Liver (tissue), 10 donors: ENCODE measurements at places on chromosomes 1 and 21. TPM values are rescaled to one million over a fixed set of nuclear protein-coding genes. Genes with fewer than 3 reads are reported as not detected.

DNA sequence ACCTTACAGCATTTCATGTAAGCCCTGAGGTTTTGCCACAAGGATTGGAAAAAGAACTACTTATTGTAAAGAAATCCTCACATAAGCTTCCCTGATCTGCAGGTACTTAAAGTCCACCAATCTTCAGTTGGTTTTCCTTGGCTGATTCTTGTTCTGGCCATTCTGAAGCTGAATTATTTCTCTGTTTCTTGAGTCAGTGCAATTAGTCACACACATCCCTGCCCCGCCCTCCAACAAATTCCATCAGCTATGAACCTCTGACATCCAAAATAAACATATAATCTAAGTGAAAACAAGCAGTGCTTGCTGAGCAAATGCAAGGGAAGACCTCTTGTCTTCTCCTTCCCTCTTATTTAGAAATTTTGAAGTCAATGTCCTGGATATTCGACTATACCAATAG is 8.2 kb upstream of the FNDC7 start:
- H3K36me3 ChIP-seq: peaks cover 8% of the 10 kb centered on the region
- H3K4me3 ChIP-seq: no peak overlapping the region
- no peaks in the 10 kb centered on the region for H3K27me3 ChIP-seq
- H3K27ac ChIP-seq: no peak overlapping the region
- no peaks in the 10 kb centered on the region for H3K4me1 ChIP-seq

- no peak overlapping the region for H3K4me3 ChIP-seq
- H3K27me3 ChIP-seq: no peaks in the 10 kb centered on the region
- DNase-seq: no peak
- H3K36me3 ChIP-seq: no peaks in the 10 kb centered on the region
- no peak overlapping the region for H3K27ac ChIP-seq
Measured at GRCh38 chr1:177620636-177621190, 349.1 kb downstream of the SEC16B start.

DNA sequence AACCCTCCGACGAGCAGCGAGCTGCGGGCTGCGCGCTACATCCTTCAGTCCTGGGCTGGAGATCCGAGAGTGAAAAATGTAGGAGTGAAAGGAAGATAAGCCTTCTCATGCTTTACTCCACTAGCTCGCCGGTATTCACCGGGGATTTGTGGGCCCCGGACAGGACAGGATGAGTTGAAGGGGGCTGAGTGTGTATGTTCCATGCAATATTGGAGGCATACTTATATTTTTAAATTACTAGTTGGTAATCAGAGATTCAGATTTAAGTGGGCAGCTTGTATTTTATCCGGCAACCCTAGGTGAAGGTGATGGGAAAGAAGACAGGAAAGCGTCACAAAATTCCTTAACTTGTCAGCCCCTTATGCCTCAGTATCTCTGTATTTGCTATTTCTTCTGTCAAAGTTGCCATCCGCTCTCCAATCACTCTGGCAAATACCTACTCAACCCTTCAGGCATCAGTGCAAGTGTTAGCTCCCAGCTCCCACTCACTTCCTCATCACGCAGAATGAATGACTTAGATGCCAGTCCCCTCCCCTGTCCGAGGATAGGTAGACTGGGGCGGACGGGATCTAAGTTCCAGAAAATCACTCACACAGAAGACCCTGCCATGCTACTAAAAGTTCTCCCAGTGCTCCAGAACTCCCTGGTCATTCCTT is 503 bp upstream of the PIGM start:
- peaks cover 1% of the 10 kb centered on the region for H3K4me1 ChIP-seq
- peak overlapping the region; percentile 96 for H3K4me3 ChIP-seq
- no peaks in the 10 kb centered on the region for H3K27me3 ChIP-seq
- no peak for DNase-seq

GRCh38 chr1:207919523-207920170 is 8.7 kb upstream of the CD34 start:
- H3K36me3 ChIP-seq: no peaks in the 10 kb centered on the region
- H3K27me3 ChIP-seq: no peaks in the 10 kb centered on the region
- H3K4me3 ChIP-seq: no peak overlapping the region
- no peaks in the 10 kb centered on the region for H3K4me1 ChIP-seq
- no peak overlapping the region for H3K27ac ChIP-seq

DNA sequence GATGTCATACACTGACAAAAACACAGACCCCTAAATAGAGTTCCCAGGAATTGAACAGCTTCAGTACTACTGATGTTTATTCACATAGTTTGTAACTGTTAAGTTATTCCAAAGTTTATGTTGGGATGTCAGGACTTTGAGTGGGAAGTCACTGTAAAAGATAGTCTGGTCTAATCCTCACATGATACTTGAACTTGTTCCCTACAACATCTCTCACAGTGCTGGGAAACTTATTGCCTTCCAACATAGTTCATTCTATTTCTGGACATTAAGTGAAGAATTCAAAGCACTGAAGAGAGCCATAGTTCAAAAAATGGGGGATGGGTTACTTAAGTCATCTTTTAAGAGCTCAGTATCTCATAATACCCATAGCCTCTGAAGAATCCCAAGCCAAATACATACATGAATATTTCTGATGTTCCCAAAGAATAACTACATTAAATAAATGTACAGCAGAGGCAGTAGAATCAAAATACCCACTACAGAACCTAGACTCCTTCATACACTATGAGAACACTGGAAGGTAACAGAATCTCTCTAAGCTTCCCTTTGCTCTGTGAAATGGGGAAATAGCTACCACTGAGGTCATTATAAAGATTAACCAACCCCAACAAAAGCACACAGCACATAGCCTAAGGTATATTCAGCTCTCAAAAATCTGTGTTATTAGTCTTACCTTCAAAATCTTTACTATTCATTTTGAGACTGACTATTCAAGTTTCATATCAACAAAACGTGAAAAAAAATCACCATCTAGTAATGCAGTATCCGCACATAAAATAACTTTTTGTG is 81.4 kb downstream of the ESRRG start:
- no peaks in the 10 kb centered on the region for H3K27me3 ChIP-seq
- H3K4me3 ChIP-seq: no peak overlapping the region
- H3K27ac ChIP-seq: no peak overlapping the region
- DNase-seq: no peak
- H3K36me3 ChIP-seq: no peaks in the 10 kb centered on the region

Gene RNASEL
- 1.4 TPM for polyA plus RNA-seq

Gene PDC
- 0.22 TPM for polyA plus RNA-seq

Gene CD1C
- polyA plus RNA-seq: 0.24 TPM

Gene CLEC20A
- not detected for polyA plus RNA-seq
